EH (cell line): ENCODE measurements at places on chromosomes 12 and 14.

DNA sequence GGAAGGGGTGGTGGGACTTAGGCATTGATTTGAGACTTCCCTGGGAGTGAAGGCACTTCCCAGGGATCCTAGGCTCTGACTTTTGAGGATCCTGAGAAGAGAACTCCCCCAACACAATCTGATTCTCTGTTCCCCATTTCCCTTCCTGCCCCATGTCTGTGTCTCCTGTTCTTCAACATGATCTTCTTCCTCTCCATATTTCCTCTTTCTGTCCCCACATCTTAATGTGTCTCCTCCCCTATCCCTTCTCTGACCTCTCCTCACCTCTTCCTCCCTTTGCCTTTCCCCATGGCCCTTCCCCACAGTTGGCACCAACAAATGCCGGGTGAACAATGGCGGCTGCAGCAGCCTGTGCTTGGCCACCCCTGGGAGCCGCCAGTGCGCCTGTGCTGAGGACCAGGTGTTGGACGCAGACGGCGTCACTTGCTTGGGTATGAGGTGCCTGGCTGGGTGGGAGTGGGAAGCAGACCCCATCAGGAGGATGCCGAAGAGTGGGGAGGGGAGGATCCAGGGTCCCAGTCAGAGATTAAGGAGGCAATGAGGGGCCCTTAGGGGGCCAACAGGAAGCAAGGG is 15.2 kb upstream of the LRP1-AS start:
- no peak for DNase-seq

DNA sequence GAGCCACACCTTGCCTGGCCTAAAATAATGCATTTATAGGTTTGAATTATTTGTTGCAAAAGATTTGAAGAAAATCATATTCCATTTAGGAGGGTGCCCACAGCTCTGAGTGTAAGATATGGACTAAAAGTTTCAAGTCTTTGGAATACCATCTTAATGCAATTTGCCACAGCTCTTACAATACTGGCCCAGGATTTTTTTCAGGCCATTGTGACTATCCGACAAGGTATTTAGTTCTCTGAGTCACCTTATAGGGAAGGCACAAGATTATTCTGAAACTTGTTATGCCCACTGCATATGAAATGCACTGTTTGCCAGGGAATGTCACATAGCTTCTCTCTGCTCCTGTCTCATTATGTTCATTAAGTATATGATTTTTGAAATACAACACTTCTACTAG is 29.6 kb upstream of the SLC6A13 start:
- DNase-seq, result peak; percentile 23

GRCh38 chr12:123286652-123287373 is 15.2 kb upstream of the CDK2AP1 start:
- DNase-seq, result peak; percentile 23

- DNase-seq, result no peak
Measured at GRCh38 chr14:89486505-89486904, 69.5 kb upstream of the FOXN3 start.
